ENCODE measurements at places on chromosomes 4 and X.

- DNase-seq = no peak
These were observed 246.2 kb upstream of the PITX2 start for GRCh38 chr4:110869114-110869513.

GRCh38 chrX:42752730-42753129 lies 25.2 kb downstream of the PPP1R2C start:
- no peak for DNase-seq

GRCh38 chr4:145788755-145789154 lies 108.8 kb downstream of the C4orf51 start:
- no peak for DNase-seq

DNA sequence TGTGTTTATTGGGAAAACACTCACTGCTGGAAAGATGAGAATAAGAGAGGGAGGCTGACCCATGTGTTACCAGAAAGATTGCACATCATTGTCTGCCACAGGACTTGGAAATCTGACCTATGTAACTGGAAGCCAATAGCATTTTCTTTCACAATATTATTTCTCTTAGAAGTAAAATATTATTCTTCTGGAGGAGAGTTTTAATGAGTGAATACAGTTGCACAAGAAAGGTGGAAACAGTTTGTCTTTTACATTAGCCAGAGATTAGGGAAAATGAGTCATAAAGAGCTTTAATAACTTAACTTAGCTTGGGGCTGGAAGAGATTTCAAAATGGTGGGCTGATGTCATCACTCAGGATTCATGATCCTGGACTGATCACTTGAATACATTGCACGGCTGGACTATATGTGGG lies 31.5 kb upstream of the LNX1 start:
- DNase-seq = no peak

GRCh38 chrX:72054779-72055489 lies 76.8 kb downstream of the RTL5 start:
- DNase-seq = no peak

GRCh38 chr4:127656047-127656680 lies 23.4 kb downstream of the INTU start:
- DNase-seq = no peak

DNA sequence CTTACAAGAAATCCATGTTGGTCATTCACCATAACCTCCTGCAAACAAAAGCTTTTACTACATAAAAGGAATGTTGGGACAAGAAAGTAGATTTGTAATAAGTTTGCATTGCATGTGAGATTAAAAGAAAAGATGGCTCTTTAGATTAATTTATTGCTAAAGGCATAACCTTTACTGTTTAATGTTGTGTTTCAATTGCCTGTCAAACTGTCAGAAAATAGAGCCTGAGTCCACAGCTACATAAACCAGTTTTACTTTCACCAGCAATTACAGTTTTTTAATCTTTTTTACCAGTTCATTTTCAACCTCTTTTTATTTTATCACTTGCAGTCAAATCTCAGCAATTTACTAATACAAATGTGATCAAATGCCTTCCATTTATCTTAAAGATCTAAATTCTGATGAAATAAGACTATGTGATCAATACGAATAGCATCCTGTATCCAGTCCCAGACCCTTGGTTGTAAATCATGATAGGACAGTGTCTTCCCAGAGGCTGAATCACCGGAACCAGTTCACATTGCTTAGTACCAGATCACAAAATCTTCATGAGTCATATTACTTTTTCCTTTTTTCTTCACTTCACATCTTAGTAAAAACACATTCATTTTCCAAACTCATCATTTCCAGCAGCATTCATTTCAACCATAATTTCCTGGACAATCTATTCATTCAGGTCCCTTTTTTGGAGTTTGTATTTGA lies 95.4 kb upstream of the FRG1 start:
- DNase-seq = no peak

- DNase-seq = no peak
These were observed 16.4 kb downstream of the PNMA6F start for GRCh38 chrX:153304988-153305736.

DNA sequence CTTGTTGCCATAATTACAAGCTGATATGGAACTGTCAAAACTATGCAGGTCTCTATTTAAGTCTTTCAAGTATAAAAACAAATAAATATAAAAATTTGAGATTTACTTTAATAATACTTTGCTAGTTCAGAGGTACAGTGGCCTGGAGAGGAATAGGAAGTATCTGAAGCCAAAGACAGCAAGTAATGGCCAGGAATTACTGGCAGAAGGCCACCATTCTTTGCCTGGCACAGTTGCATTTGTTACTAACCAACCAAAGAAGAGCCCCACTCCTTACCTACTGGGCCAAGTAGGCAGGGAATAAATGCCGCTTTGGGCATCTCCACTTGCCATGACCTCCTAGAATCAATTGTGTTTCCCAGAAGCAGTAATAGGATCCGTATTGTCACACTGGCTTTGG lies 13.8 kb upstream of the ADAMTS3 start:
- DNase-seq = no peak

DNA sequence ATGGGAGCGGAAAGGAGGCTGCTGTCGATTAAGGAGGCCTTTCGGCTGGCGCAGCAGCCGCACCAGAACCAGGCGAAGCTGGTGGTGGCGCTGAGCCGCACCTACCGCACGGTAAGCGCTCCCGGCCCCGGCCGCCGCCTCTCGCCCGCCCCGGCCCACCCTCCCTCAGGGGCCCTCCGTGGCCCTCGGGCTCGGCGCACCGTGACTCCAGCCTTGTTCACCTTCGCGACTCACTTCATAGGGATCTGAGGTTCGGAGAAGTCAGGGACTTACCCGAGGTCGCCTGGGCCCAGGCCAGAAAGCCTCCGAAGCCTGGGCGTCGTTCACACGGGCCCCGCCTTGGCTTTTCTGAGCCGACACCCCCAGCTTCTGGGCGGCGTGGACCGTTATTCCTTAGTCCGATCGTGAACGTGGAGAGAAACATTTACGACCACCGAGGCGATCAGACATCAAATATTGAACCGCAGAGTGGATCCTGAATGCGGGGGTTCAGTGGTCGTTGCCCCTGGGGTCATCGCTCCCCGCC lies 362 bp downstream of the NCAPG start:
- DNase-seq = no peak

DNA sequence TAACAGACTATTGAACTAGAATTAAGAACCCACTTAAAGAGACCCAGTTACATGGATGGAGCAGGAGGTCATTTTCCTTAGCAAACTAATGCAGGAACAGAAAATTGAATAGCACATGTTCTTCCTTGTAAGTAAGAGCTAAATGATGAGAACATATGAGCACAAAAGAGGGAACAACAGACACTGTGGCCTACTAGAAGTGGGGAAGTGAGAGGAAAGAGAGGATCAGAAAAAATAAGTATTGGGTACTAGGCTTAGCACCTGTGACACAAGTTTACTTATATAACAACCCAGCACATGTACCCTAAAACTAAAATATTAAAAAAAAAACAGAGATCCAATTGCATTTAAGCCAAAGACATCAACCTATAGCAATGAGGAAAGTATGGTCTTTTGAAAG lies 26.2 kb downstream of the ARAP2 start:
- no peak for DNase-seq

- DNase-seq = no peak
These were observed 35.2 kb downstream of the DTHD1 start for GRCh38 chr4:36316607-36317006.

DNA sequence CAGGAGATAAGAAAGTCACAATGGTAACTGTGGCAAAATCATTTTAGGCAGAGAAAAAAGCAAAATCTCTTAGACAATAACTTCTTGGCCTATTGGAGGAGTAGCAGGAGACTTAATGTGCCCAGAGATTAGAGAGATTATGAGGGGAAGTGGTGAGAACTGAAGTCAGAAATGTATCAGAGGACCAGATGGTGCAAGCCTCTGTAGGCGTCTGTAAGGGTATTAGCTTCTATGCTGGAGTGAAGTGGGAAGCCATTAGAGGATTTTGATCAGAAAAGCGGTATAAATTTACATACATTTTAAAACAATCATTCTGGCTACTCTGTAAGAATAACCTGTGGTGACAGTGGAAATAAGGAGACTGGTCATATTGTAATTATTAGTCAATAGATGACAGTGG lies 236.7 kb downstream of the FAT4 start:
- DNase-seq = no peak

DNA sequence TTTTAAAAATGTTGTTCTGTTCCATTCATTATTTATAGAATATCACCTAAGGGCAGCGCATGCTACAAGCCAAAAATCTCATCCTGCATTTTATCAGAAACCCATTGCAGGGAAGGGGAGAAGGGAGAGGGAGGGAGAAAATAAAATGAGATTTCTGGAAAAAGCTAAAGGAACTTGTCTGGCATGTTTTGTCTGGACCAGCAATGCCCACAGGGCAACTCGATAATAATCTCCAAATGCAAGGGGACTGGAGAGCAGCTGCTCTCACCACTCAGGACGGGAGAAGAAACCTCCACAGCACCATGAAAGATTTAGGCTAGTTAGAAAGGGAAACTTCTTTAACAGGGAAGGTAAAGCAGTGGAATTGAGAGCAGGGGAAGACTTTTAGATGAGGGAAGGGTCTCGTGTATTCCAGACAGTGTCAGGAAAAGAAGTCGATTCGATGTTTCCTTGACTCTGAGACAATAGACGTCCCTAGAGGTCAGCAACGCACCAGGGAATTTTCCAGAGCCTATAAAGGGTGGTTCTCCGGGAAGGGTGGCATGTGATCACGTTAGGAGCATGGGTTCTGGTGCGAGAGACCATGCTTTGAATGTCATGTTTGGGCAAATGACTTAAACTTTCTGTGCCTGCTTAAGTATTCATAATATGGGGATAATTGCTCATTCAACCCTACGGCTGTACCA lies 132.2 kb upstream of the NDP start:
- DNase-seq = no peak

DNA sequence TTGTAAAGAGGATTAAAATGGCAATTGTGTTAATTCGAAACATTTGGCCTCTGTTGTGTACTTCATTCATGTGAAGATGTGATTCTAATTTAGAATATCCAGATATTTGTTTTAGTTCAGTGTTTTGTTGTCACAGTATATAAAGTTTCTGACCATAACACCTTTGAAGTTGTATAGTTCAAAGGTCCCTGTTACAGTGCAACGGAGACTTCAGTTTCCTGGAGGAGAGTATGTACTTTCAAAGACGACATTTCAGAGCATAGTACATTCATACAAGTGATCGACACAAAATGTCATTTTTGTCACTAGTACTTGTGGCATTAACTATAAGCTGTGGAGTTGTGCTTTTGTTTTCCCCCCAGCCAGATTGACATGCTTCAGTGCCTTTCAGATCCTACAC lies 372.8 kb upstream of the MAGEB2 start:
- no peak for DNase-seq

GRCh38 chrX:65034668-65035445 lies 58.6 kb upstream of the ZC4H2 start:
- DNase-seq = peak; percentile 83

DNA sequence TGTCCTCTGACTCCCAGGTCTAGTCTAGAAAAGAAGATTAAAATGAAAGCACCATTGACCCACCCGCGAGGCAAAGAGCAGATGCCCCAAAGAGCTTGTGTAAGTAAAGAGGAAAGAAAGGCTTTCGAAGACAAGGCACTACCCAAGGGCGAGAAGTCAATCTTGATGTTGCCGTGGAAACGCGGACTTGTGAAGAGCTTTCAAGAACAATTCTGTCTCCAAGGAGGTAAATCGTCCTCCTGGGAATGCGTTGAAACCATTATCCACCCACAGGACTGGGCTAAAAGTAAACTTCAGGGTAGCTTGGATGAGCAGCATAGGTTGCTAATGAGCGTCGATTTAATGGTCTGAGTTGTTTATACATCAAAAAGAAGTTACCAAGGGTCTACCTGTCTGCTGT lies 189.3 kb downstream of the DHRSX start:
- no peak for DNase-seq

GRCh38 chr4:110474481-110474880 lies 1.5 kb upstream of the ENPEP start:
- DNase-seq = no peak

DNA sequence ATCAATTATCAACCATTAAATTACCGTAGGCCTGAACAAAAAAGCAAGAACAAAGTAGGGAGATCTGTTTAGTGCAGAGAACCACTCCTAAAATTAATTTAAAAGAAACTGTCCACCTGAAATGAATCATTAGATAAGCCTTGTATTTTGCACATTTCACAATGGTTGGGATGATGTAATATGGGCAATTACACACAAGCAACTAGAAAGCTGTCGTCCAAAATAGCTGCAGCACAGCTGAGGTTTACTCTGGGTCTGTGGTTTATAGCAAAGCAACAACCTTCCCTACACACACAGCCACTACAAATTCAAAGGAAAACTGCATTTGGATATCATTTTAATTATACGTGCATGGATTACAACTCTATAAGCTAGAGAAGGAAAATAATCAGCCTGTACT lies 28.5 kb downstream of the PCDH19 start:
- no peak for DNase-seq

- no peak for DNase-seq
These were observed 33.3 kb upstream of the LONRF3 start for GRCh38 chrX:118941147-118941546.

DNA sequence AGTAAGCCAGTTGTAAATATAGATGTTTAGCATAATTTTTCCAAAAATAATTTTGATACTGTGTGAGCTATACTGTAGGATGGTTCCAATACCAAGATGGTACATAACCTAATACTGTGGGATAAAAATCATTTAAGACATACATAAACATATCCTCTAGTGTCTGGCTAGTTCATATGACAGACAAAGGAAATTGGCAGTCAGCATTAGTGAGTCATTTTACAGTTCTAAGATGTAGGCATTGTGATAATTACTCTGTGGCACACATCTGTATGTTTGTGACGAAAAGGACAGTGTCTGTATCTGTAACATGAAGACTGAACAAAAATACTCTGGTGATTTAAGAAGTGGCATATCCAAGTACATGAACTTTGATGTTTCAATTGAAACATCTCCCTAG lies 49.6 kb downstream of the UGT2A2 start:
- no peak for DNase-seq

- no peak for DNase-seq
These were observed 62.4 kb upstream of the UGT2B15 start for GRCh38 chr4:68732653-68733466.

Measured in activated naive CD4-positive, alpha-beta T cell treated with anti-CD3 and anti-CD28 coated beads, Interleukin-2, amount 50 U/mL, for 16 hours (primary cell).